Neural progenitor cell (in vitro differentiated cells): ENCODE measurements at places on chromosomes 7 and 10.

- DNase-seq, result no peak
Observed at GRCh38 chr7:138077809-138078208, 1.6 kb downstream of the AKR1D1 start.

DNA sequence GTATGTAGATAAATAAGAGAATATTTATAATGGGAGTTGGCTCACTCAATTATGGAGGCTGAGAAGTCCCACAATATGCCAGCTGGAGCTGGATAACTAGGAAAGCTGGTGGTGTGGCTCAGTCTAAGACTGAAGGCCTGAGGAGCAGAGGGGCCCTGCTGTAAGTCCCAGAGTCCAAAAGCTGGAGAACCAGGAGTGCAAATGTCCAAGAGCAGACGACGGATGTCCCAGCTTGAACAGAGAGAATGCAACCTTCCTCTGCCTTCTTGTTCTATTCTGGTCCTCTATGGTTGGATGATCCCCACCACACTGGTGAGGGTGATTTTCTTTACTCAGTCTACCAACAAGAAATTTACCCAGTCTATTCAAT lies 13.2 kb downstream of the IL2RA start:
- no peak for DNase-seq

- no peak for DNase-seq
Observed at GRCh38 chr10:44263771-44264170, 121.1 kb downstream of the CXCL12 start.

DNA sequence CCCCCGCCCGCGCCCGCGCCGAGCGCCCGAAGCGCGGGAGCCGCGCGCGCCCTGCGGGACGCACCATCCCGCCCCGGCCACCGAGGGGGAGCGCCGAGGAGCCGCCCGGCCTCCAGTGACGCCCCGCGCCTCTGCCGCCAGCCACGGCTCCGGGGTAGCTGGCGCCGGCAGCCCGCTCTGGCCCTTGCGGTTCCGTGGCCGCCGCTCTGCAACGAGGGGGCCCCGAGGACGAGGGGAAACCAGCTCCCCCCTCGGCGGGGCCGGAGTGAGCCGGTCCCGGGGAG lies at the start of gene PAXIP1:
PAXIP1 (minus strand) TSS at position 33 of the 284 bp plus-strand sequence. CDS start 195 bp downstream, outside the sequence.
- peak; percentile 92 for DNase-seq

GRCh38 chr7:128275681-128276080 lies 34.6 kb downstream of the LEP start:
- no peak for DNase-seq

- DNase-seq, result peak; percentile 21
Observed at GRCh38 chr7:114419441-114420272, 5.0 kb downstream of the FOXP2 start.

GRCh38 chr7:176381-176780 lies 16.0 kb upstream of the FAM20C start:
- no peak for DNase-seq

GRCh38 chr10:7417103-7417623 lies 6.3 kb upstream of the SFMBT2 start:
- DNase-seq, result peak; percentile 20

DNA sequence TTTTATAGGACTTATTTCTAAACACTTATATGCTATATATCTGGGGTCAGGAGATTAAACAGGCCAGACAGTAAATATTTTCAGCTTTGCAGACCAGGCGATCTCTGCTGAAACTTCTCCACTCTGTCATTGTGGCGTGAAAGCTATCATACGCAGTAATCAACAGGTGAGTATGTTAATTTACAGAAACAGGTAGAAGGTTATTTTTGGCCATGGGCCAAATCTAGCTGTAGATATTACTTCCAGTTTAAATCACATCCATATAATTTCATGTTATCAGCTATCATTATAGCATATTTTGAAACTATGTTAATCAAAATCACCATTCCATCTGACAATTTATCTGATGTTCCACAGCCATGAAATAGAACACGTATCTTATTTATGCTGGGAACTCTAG lies 67.8 kb downstream of the GPR37 start:
- no peak for DNase-seq

DNA sequence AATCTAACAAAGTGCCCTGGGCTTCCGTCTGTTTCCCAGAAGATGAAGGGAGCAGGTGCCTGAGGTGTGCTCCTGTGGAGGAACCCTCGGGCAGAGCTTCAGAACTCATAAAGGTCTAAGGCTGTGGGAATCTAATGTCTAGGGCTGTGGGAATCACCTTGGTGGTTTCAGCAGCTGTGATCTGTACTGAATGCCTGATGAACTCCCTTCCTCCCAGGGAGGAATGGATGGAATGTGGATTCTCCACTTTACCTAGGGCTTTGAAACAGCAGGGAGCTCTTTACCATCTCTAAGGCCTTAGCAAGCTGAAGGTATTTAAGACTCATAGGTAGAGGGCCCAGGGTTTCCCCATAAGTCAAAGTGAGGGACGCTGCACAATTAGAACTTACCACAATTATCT lies 36.0 kb upstream of the SEMA3E start:
- peak; percentile 69 for DNase-seq

- DNase-seq, result no peak
Observed at GRCh38 chr10:69065406-69066361, 22.2 kb upstream of the SRGN start.

DNA sequence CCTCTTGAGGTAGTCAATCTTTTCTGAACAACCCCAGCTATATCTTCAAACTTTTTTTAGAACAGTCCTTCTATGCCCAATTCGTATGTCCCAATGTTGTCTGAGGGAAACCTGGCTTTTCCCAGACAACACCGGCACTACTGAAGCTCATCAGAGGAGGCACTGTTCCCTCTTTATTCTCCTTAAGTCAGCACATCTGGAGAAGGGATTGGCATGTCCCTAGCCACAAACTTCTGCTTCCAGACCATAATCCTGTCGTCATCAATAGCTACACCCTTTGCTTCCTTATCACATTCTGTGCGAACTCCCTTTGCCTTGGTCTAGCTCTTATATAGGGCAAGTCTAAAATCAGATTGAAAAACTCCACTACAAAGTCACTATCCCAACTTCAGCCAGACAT lies 22.9 kb downstream of the PON3 start:
- DNase-seq, result no peak

DNA sequence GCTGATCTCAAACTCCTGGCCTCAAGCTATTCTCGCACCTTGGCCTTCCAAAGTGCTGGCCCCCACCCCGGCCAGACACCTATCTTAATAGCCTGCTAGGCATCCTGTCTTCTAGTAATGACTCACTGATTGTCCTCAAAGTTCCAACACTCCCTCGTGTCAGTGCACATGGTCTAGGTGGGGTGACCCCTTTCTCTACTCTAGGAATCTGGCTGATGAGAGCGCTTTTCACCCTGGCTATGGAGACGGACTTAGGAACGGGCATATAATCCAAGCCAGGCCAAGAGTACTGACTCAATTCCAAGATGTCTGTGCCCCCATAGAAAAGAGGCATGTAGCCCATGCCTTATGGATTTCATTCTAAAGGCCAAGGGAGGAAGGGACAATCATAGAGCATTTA lies 67.0 kb downstream of the PRLHR start:
- no peak for DNase-seq

GRCh38 chr10:2834214-2834613 lies 233.1 kb upstream of the PFKP start:
- DNase-seq, result no peak

DNA sequence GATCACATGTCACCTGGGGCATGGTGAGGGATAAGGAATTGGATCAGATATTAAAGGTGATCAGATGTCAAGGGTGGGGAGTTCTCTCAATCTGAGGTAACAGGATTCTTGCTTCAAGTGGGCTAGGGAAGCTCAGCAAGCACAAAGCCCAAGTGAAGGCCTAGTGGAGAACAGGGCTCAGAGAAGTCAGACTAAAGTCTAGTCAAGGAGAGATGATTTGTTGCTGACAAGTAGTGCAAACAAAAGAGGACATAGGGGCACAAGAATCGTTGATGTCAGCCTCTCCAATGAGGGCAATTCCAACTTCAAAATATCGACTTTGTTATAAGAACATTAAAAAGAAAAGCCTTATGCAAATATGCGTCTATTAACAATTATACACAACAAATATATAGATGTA lies 852.8 kb upstream of the CELF2 start:
- no peak for DNase-seq
